SJSA1 (cell line): ENCODE measurements at places on chromosomes 2 and 18. TPM values are rescaled to one million over a fixed set of nuclear protein-coding genes. Genes with fewer than 3 reads are reported as not detected.
A peak's percentile ranks its signal among the peaks of the same experiment; 100 is the strongest.

UNC80 gene
- not detected in 2 replicates for total RNA-seq

GRCh38 chr18:75341267-75341666, 86.2 kb downstream of the SMIM21 start:
- DNase-seq: no peak

GRCh38 chr2:49123600-49123999, 30.7 kb downstream of the FSHR start:
- DNase-seq: no peak

CNDP1 gene
- total RNA-seq: not detected in 2 replicates

DNA sequence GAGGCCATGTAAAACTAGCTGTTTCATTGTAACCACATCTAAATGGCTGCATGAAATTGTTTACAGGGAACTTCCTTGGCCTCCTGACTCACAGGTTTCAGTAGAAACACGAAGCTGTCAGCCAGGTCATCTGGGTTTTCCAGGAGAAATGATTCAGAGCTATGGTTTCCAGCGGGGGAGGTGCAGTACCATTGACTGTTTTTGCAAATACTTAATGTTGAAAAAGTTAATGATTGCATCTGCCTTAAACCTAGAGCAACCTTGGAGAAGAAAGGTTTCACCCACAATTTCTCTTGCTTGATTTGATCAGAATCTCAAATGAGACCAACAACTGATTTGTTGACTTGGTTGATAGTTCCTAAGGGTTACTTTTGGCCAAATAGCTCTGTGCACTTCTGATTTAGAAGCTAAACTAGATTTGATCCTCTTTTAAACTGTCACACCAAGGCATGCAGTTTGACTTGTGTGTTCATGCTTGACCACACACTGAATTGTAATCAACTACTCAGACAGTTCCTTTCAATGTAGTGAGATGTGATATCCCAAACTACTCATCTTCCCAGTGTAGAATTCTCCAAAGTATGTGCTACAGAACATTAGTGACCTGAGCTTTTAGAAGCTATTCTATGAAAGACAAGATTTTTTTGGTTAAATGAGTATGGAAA, 193.5 kb upstream of the CHST9 start:
- DNase-seq: peak; percentile 28

SIX3 gene
- total RNA-seq: not detected in 2 replicates

EVX2 gene
- total RNA-seq: not detected in 2 replicates

DNA sequence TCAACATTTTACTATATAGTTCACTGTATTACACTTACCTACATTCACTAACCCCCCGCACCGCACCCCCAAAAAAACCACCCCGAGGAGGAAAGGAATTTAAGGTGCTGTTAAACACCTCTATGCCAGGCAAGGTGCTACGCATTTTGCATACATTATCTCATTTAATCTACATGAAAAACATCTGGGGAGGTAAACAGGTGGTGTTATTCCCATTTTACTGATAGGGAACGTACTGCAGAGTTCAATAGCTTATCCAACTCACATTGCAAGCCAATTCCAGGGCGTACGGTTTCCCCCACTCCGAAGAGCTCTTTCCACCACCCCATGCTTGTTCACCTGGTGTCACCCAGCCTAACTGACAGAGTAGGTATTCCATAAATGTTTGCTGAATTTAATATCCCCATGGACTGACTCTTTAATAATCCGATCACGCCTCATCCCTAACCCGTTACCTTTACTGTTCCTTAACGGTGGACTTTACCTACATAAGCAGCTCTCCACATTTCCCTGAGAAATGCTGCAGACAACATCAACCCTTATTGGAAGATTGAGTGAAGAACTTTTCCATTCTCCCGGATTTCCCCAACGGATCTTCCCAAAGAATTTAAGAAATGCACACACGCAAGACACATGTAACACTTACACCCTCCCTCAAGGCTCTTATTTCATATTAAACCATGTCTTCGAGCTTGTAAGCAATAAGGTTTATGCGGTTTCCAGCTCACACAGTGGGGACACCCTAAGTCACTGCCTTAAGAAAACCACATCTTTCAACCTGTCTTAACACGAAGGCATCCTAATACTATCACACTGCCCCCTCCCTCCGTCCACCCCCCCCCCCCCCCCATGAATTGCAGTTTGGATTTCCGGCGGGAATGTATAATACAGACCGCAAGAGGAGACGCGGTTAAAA, 1.2 kb downstream of the RAPH1 start:
- DNase-seq: peak; percentile 56

DNA sequence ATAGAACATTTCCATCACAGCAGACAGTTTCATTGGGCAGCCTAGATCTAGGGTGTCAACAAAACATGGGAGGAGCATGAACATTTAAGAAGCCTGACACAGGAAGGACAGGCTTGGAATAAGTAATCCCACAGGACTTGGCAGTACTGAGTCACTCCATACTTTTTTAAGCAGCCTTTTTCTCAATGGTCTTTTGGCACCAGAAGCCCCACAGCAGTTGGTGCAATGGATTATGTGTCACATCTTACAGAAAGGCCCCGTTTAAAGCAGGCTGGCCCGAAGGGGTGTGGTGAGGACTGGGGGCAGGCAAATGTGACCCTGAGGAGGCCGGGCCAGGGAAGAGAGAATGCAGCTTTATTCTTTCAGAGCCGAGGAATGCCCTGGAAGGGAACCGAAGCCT, 26.6 kb downstream of the SPTBN1 start:
- peak; percentile 66 for DNase-seq

LHCGR gene
- not detected in 2 replicates for total RNA-seq

CYP26B1 gene
- total RNA-seq: 0.03 TPM in 1 of 2 replicates, not detected in the other

DNA sequence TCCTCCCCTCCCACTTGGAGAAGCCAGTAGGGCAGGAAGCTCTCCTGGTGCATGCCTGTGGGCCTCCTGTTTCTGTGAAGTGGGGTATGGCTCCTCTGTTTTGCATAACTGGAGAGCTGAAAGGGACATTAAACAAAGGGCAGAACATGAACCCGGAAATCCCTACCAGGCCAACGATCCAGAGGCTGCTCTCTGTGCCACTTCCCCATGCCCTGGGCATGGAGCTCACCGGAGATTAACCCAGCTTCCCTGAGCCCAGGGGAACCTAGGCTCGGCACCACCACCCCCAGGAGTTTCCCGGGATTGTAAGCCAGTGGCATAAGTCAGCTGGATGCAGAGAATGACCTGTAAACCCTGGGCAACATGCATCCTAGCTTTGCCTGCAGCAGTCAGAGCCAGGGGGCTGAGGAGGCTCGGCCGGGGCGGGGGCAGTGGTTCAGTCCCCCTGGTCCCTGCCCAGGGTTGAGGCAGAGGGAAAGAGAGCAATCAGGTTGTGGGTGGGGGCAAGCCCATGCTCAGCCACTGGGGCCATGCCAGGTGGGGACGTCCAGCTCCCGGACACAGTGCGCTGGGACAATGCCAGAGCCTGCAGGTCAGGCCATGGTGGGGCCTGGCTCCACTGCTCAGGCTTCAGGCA, 49.5 kb downstream of the TIMM21 start:
- DNase-seq: no peak

- no peak for DNase-seq
Measured at GRCh38 chr2:164479460-164479859, 141.8 kb downstream of the GRB14 start.

- no peak for DNase-seq
Measured at GRCh38 chr2:12883906-12884305, 167.2 kb downstream of the TRIB2 start.

GRCh38 chr2:225637259-225637658, 237.7 kb downstream of the NYAP2 start:
- DNase-seq: no peak

GRCh38 chr2:159953136-159953823, 109.1 kb downstream of the PLA2R1 start:
- DNase-seq: no peak

SH3RF3 gene
- total RNA-seq: 3.6 and 6.1 TPM in 2 replicates

DNA sequence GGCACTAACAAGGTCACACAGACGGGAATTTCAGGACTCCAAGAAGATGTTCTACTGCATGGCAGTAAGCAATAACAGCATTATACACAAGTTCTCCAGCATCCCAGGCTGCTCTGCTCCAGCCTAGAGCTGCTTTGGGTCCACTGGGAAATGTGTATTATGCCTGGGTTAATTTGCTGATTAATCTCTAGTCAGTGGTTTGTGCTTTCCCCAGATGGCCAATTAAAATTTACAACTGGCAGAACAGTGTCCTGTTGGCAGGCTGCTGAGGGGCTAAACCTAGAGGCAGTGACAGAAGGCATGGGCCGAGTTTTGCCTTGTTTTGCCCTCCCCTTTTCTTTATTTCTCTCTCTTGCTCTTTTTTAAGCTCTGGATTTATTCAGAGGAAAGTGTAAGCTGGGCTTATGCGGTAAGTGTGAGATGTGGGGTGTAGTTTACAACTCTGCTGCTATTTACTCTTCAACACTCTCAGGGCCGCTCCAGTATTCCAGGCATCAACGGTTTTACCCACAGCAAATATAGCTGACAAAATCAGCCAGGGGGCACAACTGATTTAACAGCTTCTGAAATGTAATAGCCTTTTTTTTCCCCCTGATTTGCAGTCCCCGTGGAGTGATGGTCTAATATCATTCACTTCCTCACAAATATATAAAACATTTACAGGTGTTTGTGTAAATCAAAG, 348.0 kb downstream of the GPD2 start:
- no peak for DNase-seq

DNA sequence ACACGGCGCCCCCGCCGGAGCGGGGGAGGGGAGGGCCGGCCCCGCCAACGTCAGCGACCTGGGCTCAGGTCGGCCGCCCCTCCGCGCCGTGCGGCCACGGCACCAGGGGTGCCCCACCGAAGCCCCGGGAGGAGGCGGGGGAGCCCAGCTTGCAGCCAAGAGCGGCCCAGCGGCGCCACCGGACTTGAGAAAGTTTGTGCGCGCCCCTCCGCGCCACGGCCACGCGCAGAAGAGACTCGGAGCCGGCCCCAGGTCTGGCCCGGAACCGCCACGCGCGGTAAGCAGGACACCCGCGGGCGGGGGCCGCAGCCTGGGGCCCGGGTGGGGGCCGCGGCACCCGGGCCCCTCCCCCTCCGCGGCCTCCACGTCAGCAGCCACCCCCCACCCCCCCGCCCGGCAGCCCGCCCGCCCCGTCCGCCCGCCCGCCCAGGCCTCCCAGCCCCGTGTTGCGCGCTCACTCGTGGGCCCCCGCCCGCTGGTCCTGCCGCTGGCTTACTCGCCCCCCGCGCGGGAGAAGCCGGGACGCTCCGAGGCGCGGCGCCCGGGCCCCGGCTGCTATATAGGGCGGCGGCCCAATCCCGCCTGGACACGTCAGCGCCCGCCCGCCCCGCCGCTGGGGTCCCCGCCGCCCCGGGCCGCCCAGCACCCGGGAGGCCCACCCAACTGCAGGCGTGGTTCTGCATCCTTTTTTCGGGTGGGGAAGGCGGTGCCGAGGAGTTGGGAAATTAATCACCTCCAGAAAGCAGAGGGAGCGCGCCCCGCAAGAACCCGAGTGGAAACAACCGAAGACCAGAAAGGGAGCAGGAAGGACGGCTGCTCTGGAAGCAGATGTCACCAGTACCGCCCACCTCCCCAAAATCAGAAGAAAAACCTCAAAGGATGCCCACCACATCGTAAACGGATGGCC, 42.9 kb downstream of the HDLBP start:
- peak; percentile 66 for DNase-seq

DNA sequence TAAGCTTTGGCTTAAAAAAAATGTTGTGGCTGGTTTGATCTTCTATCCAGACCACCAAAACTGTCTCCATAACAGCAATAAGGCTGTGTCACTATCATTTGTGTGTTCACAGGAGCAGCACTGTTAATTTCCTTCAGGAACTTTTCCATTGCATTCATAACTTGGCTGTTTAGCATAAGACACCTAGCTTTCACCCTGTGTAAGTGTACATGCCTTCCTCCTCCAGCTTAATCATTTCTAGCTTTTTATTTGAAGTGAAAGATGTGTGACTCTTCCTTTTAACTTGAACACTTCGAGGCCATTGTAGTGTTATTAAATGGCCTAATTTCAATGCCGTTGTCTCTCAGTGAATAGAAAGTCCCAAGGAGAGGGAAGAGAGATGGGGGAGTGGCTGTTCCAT, 352.9 kb upstream of the VWC2L start:
- DNase-seq: no peak

GRCh38 chr18:2979871-2980790, 32.8 kb downstream of the LPIN2 start:
- peak; percentile 6 for DNase-seq

- DNase-seq: no peak
Measured at GRCh38 chr2:45860136-45861121, 209.0 kb downstream of the PRKCE start.
